Right ventricle myocardium superior (tissue), 1 donor: ENCODE measurements at places on chromosomes 4 and X.

- no peak for DNase-seq
These were observed 137.0 kb downstream of the MAGEB5 start for GRCh38 chrX:26352891-26353430.

DNA sequence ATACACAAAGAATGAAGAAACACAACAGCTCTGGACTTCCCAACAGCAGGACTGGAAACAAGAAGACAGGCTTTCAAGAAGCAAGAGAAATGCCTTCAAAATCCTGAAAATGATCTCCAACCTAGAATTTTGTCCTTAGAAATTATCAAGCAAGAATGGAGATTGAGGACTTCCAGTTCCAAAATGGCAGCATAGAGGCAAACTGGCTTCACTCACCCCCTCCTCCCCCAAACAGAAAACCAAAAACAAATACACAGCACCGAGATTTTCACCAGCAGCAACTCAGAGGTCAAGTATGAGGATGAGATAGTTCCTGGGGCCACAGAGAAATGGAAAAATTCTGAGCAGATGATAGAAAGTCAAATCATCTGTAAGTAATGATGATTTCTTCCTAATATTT is 40.5 kb upstream of the LRBA start:
- DNase-seq: no peak

DNA sequence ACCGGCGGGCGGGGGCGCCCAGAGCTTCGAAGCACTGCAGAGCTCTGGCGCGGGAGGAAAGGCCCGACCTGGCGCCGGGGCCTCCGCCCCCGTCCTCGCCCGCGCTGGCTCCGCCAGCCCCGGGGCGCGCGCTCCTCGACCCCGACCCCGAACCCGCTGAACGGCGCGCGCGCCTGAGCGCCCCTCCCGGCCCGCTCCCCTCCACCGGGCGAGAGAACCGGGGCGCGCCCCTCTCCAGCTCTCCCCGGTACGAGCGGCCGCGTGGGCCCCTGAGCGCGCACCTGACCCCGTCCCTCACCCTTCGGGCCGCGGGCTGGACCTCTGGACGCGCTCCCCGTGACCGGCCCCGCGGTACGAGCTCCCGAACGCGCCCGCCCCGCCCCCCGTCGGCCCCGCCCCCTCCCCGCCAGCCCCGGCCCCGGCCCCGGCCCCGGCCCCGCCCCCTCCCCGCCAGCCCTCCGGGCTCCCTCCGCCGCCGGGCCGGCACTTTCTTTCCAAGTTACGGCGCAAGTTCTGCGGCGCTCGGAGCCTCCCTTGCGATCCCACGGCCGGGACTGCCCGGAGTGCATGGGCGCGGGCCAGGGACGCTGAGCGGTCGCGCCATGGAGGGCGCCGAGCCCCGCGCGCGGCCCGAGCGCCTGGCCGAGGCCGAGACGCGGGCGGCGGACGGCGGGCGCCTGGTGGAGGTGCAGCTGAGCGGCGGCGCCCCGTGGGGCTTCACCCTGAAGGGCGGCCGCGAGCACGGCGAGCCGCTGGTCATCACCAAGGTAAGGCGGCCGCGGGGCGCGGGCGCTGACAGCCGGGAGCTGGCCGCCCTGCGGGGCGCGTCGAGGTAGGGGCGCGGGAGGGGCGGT is at the start of gene SHROOM2:
SHROOM2 (plus strand) TSS at position 486 of the 854 bp plus-strand sequence; CDS start at position 603, 117 bp downstream.
- DNase-seq: no peak

GRCh38 chr4:56356650-56357049 is 30.6 kb downstream of the AASDH start:
- DNase-seq: no peak

DNA sequence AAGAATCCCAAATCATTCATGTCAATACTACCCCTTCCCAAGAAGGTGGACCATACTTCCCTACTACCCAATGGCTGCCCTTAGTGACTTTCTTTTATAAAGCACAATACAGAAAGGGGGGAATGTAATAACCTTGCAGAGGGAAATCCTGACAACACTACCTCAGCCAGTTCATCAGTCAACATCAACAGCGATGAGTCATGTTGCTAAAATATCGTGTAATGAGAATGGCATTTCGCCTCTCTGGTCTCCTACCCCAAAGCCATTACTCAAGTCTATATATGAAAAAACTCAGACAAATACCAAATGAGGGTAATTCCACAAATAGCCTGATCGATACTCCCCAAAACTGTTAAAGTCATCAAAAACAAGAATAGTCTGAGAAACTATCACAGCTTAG is 3.3 kb upstream of the MAGEA8 start:
- no peak for DNase-seq

DNA sequence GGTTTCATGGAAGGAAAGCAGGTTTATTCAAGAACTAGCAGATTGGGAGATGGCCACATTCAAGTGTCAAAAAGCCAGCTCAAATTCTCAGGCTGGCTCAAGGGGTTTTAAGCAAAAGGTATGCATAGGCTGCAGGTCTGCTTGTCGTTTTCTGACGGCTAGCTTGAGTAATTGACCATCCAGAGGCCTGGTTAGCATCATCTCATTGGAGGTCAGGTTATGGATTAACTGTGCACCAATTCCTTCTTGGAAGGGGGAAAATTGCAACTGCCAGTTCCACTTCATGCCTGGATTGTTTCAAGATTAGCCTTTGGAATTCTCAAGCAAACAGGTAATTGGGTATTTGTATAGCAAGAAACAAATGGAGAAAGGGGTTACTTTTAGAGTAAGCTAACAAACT is 62.1 kb downstream of the FUNDC1 start:
- no peak for DNase-seq

GRCh38 chr4:129917651-129918050 is 821.7 kb downstream of the C4orf33 start:
- DNase-seq: no peak

- DNase-seq: no peak
These were observed 69.0 kb upstream of the HPF1 start for GRCh38 chr4:169826634-169827187.

DNA sequence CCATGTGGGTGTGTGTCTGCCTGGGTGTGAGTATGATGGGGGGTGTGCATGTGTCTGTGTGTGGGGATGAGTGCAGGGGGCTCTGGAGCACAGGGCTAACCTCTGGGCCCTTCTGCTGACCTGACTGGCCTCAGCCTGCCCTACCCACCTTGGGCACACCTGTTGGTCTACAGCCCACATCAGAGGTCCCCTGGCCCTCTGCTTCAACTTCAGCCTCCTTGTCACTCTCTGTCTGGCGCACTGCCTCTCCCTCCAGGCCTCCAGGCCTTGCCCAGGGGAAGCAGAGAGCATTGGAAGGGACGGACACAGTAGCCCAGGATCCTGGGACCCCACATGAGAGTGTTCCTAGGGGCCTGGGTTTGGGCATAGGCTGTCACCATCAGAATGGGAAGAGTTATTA is 115.4 kb downstream of the EFNB1 start:
- no peak for DNase-seq

DNA sequence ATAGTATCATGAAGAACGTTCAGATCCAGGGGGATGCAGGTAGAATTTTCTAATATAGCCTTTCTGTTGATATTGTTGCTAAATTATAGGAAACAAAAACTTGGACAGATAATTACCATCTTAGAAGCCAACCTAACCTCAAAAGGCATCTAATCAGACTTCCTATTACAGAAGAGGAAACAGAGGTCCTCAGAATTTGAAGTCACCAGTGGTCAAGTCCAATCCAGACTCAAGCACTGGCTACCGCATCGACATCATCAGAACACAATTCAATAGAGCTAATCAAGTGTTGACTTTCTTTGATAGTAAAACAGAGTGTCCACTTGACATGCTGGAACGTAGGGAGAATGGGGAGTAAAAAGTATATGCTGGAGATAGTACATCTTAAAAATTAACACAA is 10.3 kb upstream of the ATP10D start:
- no peak for DNase-seq

DNA sequence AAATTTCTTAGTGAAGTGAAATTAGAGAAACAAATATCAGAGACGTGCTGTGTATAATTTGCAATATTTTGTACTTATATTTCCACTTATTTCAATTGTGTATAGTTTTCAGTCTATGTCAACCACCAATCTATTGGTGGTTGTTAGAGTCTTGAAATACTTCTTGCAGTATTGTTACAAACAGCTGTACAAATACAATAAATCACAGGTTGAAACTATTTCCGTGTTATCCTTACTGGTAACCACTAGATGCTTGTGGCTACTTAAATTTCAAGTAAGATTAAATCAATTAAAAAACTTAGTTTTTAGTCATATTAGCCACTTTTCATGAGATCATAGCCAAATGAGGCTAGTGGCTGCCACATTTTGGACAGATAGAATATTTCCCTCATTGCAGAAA is 520.5 kb downstream of the GBA3 start:
- no peak for DNase-seq

DNA sequence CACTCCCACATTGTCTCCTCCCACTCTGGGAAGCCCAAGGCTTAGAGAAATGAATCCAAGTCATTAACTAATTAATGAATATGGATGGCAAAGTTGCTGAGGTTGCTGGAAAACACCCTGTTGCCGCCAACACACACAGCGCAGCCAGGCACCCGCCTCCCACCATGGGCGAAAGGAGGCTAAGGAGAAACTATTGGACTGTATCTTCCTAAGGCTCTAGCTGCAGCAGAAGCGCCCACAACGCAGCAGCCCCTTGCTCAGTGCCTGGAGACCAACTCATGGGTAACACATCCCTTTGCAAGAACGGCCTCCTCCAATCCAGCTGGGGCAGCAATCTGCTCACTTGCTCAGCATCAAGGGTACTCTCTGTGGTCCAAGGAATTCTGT is 34.2 kb downstream of the TSC22D3 start:
- DNase-seq: no peak

GRCh38 chr4:24915121-24915922 is 2.5 kb upstream of the CCDC149 start:
- no peak for DNase-seq

- no peak for DNase-seq
These were observed 12.5 kb downstream of the SEC24D start for GRCh38 chr4:118823471-118823870.
